Activated gamma-delta T cell treated with Interleukin-2 at 50 U/mL for 16 hours (primary cell): ENCODE measurements at places on chromosomes 3 and 15.
A peak's percentile ranks its signal among the peaks of the same experiment; 100 is the strongest.

- no peak for DNase-seq
Observed at GRCh38 chr3:195397524-195397923, 45.3 kb downstream of the ACAP2 start.

- DNase-seq: no peak
Observed at GRCh38 chr3:78430741-78431140, 1337.1 kb downstream of the ROBO1 start.

DNA sequence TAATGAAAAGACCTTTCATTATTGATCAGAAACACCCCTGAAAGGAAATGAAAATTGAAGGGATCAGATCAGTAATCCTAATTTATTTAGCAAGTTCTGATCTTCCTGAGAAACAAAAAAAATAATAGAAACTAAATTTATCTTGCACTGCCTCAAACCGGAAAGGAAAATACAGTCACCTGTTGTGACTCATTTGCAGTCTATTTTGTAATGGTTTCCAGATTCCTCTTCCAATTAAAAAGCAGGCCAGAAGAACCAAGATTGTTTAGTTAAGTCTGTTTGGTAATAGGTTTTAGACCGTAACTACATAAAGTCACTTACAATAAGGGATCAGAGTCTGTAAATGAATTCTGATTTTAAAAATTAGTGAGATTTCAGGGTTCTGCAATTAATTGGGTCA lies 49.7 kb upstream of the ATOSA start:
- DNase-seq: no peak

- DNase-seq: no peak
Observed at GRCh38 chr3:111336511-111336910, 205.5 kb upstream of the CD96 start.

- no peak for DNase-seq
Observed at GRCh38 chr3:24177201-24177600, 232.1 kb downstream of the NR1D2 start.

DNA sequence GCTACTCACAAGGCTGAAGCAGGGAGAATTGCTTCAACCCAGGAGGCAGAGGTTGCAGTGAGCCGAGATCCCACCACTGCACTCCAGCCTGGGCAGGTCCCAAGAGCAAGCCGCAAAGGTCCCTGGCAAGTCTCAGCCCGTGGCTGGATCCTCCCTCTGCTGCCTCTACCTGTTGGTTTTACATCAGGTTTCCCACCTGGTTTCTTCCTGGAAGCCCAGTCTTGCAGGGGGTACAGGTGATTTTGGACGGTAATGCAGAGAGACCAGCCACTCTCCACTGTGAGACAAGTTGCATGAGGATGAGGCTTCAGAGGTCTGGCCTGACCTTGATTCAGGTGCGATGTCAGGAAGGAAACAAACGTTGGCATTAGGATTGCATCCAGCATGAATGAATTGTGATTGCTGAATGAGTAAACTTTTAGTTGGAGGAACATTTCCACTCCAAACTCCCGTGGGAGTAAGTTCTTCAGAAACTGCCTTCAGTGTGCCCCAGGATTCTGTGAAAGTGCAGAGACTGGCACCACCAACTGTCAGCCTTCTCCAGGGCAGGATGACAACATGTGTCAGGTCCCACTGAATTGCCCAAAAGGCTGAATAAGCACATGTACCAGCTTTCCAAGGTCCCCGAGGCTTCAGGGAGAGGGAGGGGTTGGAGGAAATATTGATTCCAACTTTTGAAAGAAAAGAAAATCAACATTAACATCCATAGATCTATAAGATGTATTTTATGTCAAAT lies 189.4 kb downstream of the TJP1 start:
- DNase-seq: no peak

DNA sequence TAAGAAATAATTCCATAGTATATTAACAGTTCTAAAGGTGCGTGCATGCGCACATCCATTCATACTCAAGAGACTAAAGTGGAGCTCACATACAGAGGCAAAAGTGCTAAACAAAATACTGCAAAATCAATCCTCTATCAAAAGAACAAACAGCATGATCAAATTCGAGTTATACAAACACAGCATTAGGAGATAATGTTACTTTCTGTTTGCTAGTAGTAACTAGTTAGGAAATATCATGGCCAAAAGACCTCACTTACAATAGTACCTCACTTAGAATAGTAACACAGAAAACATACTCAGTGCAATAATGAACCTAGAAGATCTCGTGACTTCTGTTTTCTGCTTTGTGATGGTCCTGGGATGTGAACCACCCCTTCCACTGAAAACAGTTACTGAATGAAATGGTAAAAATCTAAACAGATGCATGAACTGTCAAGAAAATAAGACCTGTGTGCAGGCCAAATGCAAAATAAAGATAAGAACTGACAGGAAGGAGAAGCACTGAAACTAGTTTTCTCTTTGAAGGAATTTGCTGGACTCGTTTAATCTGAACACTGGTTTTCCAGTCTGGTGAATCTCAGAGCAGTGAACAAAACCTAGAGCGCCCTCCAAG lies 20.9 kb upstream of the CEMIP start:
- DNase-seq: no peak

DNA sequence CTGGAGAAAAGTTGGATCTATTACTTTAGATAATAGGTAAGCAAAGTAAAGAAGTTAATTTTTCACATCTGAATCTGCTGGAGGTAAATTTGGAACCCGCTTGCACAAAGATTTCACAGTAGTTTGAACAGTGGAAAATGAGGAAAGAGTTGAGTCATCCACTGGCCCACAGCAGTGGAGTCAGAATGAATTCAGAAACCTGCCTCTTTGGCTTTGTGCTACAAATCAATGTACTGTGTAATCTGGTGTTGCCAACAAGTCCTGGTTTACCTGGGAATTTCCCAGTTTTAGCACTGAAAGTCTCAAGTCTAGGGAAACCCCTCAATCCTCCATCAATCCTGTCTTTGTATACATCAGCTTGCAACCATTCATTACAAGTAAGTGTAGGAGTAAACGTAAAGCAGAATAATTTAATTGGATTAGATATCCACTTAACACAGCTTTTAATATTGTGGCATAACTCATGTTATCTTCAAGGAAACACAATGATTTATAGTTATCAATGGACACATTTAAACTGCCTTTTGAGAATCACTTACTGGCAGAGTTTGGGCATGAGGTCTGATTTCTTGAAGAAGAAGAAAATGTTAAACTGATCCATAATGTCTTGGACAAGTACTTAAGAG lies 100.6 kb downstream of the DCLK3 start:
- DNase-seq: no peak

- no peak for DNase-seq
Observed at GRCh38 chr15:97115761-97116070, 785.2 kb downstream of the NR2F2 start.

DNA sequence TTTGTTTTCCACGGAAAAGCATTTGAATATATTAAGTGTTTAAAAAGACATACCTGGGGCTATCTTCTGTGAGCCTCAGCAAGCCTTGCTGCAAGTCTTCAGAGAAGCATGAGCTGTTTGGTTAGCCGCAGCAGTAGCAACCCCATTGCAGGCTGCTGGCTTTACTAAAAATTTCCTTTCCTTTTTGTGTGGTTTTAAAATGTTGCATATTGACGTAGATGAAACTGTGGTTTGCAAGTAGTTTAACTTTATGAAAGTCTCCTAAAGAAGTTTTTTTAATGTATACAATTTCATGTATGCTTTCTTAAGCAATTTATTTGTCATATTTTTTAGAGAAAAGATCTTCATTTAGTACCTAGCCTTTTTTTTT lies at the start of gene GPR171:
TSS of gene GPR171 (minus strand) at position 166 of the 370 bp plus-strand sequence. CDS start 3,830 bp downstream, outside the sequence.
- DNase-seq: peak; percentile 65

- DNase-seq: no peak
Observed at GRCh38 chr3:480070-480469, 283.5 kb downstream of the CHL1 start.

DNA sequence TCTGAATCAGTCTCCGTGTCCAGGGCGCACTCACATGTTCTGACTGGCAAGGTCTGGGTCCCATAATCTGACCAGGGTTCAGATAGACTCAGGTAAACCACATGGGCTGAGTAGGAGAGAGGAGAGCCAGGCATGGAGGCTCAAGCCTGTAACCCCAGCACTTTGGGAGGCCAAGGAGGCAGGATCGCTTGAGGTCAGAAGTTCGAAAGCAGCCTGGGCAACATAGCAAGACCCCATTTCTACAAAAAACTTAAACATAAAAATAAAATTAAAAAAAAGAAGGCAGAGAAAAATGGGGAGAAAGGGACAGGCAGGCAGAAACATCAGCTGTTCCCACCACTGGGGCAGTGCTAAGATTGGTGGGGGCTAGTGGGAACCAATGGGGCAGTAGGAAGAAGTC lies 5.4 kb downstream of the TMEM43 start:
- no peak for DNase-seq

DNA sequence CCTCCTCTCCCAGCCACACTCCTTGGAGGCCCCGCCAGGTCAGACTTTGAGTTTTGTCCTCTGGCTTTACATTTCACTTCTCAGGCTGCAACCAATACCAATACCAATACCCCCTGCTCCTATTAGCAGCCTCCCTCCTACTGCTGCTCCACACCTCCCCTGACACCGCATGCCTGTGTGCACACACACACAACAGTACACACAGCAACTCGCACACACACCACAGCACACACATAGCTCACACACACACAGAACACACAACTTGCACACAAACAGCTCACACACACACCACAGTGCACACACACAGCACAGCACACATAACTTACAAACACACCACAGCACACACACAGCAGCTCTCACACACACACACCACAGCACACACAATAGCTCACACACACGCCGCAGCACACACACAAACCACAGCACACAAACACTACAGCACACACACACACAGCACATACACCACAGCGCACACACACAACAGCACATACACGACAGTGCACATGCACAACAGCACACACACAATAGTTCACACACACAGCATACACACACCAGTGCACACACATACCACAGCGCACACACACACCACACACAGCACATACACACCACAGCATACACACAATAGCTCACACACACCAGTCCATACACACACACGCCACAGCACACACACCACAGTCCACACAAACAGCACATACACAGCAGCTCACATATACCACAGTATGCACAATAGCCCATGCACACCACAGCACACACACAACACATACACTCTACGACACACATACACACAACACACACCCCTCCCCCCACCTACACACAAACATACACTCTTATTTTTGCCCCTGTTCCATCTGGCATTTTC lies 204.7 kb downstream of the UACA start:
- DNase-seq: no peak

DNA sequence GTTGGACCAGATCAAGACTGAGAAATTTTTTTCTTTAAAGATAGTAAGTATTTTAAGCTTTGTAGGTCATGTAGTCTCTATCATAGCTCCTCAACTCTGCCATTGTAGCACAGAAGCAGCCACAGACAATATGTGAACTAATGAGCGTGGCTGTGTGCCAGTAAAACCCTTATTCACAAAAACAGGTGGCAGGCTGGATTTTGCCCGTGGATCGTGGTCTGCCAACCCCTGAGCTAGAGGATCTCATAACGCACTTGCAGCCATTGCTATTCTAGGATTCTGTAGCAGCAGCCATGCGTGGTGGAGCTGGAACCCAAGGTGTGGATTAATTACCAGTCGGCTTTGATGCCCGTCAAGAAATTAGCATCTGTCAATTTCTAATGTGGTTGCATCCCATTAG lies 68.7 kb upstream of the PLXNA1 start:
- DNase-seq: no peak

- no peak for DNase-seq
Observed at GRCh38 chr3:25229586-25229985, 198.5 kb upstream of the RARB start.

DNA sequence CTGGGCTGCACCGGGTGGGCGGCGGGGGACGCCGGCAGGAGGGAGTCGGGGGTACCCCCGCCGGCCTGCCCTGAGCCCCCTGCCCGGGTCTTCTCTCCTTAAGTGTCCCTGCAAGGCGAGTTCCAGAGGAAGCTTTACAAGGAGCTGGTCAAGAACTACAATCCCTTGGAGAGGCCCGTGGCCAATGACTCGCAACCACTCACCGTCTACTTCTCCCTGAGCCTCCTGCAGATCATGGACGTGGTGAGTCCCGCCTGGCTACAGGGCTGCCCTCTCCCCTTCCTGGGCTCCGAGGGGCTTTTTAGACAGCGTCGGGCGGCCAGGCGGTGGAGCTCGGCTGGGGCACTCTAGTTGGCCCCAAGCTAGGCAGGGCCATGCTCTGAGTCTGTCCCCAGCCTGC lies 480 bp downstream of the CHRNA7 start:
- DNase-seq: no peak

DNA sequence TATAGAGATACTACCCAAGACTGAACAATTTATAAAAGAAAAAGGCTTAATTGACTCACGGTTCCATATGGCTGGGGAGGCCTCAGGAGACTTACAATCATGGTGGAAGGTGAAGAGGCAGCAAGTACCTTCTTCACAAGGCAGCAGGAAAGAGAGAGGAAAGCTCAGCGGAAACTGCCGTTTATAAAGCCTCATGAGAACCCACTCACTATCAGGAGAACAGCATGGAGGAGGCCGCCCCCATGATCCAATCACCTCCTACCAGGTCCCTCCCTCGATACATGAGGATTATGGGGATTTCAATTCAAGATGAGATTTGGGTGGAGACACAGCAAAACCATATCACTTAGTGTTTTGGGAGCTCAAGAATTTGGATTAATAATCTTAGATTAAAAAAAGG lies 240.2 kb downstream of the UACA start:
- DNase-seq: no peak

GRCh38 chr3:163562625-163563024 lies 1515.7 kb downstream of the SI start:
- DNase-seq: no peak

- no peak for DNase-seq
Observed at GRCh38 chr3:144864646-144865045, 893.0 kb downstream of the DIPK2A start.

DNA sequence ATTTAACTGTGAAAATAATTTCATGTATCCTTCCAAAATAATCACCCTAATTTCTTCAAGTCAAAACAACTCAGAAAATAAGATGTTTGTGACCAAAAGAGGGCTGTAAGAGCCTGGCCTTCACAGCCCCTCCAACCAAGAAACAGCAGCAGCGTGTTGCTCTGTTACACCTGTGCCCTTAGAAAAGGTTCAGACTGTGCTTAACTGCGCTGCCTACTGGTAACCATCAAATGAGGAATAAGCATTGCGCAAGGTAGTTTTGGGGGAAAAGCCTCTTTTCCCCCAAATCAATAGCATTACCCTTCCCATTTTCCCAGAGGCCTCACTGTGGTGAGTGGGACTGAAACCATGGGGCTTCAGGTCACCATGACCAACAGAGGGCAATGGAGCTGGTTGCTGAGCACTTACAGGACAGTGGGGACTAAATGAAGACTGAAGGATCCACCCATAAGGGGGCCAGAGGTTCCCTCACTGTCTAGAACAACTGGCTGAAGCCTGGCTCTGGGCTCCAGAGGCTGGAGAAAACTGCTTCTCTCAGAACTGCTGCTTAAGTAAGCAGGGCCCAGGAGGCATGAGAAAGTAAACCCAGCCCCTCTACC lies 110.7 kb downstream of the PLCH1 start:
- DNase-seq: no peak

- DNase-seq: no peak
Observed at GRCh38 chr3:65268426-65268825, 580.6 kb upstream of the ADAMTS9 start.
